ENCODE measurements at places on chromosomes 12 and 14. TPM values are rescaled to one million over a fixed set of nuclear protein-coding genes. Genes with fewer than 3 reads are reported as not detected.

KIF21A gene
- 1.4 TPM for polyA plus RNA-seq

DEGS2 gene
- polyA plus RNA-seq = not detected

EML1 gene
- polyA plus RNA-seq = 37.7 TPM

GPR84 gene
- polyA plus RNA-seq = not detected

MRPL51 gene
- polyA plus RNA-seq = 165 TPM

CDC42BPB gene
- polyA plus RNA-seq = 66.8 TPM

AMN gene
- polyA plus RNA-seq = 0.06 TPM

TAS2R19 gene
- polyA plus RNA-seq = 0.48 TPM

DERA gene
- 44.3 TPM for polyA plus RNA-seq

OSBPL8 gene
- 48.8 TPM for polyA plus RNA-seq

GALNT6 gene
- 31.1 TPM for polyA plus RNA-seq

KRT78 gene
- polyA plus RNA-seq = not detected

LPAR5 gene
- polyA plus RNA-seq = not detected

TSPAN11 gene
- 0.37 TPM for polyA plus RNA-seq

OAS2 gene
- polyA plus RNA-seq = 0.21 TPM

WNT1 gene
- not detected for polyA plus RNA-seq

LRIG3 gene
- 80.1 TPM for polyA plus RNA-seq

ARHGAP9 gene
- polyA plus RNA-seq = 1.2 TPM

- no peak for DNase-seq
Observed at GRCh38 chr14:81455390-81455789, 55.3 kb upstream of the STON2 start.

GRCh38 chr12:99983456-99984258, 1.1 kb downstream of the ANKS1B start:
- DNase-seq = no peak

- no peak for DNase-seq
Observed at GRCh38 chr14:95067526-95067925, 89.8 kb downstream of the DICER1 start.

DNA sequence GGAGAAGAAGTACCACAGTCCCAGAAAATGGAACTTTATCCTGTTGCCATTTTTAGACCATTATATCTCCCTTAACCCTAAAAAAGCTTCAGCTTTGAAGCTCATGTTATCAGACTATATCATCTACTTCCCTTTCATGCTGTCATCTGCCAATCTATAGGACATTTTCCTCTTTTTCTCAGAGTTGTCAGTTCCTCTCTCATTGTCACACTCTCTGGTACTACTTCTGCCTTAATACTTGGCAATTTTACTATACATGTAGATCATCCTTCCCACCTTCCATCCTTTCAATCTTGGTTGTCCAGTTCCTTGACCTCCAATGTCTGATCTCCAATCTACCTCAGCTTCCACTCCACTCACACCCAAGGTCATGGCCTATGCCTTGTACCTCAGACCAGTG, 57.4 kb downstream of the SLC15A5 start:
- no peak for DNase-seq

DNA sequence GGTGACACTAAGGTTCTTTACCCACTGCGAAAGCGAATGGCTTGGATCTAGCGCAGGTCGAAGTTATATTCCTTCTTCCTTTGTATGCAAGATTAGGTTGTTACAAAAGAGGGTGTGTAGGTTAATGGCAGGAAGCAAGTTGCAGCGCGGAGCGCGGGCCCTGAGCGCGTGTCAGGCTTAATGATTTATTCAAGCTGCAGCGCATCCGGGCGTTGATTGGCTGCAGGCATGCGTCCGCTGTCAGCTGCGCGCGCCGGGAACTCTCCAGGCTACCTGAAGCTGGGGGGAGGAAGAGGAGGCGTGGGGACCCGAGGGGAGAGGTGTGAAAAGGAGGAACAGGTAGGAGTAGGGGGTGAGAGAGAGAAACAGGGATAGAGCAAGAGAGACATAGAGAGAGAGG, 7.4 kb downstream of the ASCL1 start:
- no peak for DNase-seq

DNA sequence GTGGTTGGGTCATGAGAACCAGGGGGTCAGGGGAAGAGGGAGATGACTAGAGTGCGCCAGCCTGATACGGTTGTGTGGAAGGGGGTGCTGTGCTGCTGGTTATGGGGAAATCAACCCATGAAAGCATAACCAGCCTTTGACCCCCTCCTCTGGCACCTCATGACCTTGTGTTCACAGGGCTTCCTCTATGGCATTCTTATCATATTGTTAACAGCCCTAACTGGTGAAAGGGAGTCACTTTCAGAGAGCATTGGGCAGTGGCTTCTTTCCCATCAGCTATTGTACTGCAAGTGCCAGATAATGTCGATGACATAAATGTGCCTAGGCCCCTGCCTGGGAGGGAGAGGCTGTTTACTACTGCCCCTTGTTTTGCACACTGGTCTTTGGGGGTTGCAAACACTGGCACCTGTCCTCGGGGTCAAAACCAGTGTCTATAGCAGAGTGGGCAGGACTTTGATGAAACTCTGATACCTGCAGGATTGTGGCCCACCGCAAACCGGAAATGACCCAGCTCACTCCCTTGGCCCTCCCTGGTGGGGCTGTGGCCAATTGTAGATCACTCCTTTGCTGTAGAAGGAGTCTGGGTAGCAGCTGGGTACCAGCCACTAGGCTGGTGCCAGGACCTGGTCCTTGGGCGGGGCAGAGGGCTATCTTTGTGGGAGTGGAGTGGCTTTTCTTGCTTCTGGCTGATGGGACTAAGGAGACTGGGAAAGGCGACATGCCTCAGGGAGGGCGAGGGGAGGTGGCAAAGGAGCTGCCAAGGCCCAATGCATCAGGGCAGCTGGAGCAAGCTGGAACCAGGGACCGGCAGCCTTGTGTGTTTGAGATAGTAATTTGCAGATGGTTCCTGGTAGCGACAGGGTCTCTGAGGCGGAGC, 634 bp upstream of the TMEM63C start:
- DNase-seq = no peak

DNA sequence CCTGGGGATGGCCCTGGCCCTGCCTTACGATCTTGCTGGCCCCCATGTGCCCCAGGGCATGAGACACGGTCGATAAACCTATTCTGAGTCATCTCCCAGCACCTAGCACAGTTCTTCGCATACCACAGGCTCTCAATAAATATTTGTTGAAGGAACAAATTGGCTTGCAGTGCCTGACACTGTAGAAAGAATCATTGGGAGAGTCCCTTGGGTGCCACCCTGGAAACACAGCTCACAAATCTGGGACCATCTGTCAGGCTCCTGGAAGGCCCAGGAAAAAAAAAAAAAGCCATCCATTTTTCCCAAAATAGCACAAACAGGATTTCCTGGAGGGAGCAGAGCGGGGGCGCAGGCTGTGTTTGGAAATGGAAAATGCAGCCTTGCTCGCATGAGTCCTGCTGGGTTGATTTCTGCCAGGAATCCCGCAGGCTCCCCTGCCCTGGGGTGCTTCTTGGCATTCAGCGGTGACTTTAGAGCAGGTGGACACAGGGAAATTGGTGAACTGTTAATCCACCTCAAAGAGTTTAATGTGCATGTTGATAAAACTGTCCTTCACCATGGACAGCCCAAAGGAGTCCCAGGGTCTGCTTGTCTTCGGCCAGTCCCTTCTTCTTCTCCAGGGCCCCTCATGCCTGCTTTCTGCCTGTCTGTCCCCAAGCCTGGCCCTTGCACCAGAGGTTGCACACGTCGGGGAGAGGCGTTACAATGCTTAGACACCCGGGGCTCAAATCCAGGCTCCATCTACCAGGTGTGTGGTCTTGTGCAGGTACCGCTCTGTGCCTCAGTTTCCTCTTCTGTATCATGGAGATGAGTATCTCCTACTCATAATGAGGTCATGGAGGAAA, 106.1 kb upstream of the RFLNA start:
- DNase-seq = no peak

DNA sequence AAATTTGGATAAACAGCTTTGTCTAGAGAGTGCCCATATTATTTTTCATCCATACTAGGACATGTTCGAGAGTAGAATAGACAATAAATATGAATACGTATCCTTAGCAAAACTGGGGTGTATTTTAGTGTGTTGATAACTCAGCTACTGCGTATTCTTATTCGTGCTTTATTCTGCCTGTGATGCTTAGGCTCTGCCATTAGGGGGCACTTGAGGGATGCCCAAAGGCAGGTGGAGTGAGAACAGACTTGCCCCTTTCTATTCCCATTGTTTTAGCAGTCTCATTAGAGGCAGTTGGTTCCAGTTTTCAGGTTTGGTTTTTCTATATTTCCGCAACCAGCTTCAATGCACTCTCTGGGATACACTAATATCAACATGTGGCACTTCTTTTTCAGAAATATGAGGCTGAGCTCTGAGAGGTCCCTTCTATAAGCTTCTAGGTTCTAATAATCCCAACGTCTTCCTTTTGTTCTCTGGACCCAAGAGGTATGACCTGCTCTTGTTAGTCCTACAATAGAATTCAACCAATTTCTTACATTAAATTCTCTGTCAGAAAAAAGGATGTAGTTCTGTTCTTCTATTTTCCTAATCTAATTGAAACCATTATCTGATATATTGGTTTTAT, 985.7 kb upstream of the FBXO33 start:
- DNase-seq = no peak

- DNase-seq = no peak
Observed at GRCh38 chr12:54840244-54840865, 14.0 kb upstream of the MUCL1 start.

- DNase-seq = no peak
Observed at GRCh38 chr14:69913686-69914085, 34.5 kb downstream of the SMOC1 start.

DNA sequence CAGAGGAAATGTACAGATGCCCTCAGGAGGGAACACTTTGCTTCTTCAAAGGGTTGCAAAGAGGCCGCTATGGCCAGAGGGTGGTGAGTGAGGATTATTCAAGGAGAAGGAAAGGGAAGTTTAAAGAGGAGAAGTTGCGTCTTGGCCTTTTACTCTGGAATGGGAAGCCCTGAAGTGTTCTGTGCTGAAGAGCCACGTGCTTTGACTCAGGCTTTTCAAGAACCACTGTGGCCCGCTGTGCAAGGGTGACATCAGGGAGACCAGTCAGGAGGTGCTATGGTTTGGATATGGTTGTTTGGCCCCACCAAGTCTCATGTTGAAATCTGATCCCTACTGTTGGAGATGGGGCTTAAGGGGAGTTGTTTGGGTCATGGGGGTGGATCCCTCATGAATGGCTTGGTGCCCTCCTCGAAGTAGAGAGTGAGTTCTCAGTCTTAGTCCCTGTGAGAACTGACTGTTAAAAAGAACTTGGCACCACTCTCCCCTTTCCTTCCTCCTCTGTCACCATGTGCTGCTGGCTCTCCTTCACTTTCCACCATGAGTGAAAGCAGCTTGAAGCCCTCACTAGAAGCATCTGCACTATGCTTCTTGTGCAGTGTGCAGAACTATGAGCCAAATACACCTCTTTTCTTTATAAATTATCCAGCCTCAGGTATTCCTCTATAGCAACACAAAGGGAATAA, 66.1 kb upstream of the DUSP6 start:
- DNase-seq = no peak

- DNase-seq = no peak
Observed at GRCh38 chr12:109840305-109841074, 7.3 kb upstream of the TRPV4 start.

DNA sequence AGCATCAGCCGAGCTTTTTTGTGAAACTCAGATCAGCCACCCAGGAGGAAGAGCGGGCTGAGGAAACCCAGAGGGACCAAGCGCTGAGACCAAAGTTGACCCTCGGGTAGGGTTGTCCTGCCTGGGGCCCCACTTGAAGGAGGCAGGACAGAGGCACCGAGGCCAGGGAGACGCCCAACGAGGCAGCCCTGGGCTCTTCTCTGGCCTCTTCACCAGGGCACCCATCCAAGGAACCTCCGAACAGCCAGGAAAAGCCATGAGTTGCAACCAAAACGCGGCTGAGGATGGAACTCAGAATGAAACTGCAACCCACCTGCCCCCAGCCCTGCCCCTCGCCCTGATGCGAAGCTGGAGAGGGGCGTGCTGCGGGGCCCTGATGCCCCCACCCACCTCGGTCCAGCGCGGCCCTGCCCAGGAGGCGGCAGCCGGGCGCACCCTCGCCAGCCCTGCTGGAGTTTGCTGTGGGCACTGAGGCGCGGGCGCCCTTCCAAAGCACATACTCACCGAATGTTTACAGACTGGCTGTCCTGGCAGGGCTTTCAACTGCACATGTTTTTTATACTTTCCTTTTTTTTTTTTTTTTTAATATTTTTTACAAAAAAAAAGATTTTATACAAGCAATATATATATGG, 41.9 kb downstream of the JDP2 start:
- DNase-seq = no peak

DNA sequence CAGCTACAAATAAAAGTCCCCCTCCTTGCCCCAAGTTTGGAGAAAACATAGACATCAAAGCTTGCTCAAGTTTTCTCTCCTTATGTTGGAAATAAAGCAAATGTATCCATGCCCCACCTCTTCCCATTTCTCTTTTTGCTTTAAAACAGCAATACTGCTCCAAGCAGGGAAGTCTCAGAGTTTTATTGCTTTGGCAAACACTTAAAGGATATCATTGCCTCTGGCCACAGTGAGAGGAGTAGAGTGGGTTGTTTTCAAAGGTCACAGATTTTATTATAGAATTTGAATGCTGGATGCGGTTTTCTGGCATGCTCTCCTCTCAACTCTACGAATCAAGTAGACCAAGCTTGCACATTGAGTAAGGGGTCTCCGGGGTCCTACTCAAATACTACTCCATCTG, 149.7 kb downstream of the TTC7B start:
- DNase-seq = no peak

DNA sequence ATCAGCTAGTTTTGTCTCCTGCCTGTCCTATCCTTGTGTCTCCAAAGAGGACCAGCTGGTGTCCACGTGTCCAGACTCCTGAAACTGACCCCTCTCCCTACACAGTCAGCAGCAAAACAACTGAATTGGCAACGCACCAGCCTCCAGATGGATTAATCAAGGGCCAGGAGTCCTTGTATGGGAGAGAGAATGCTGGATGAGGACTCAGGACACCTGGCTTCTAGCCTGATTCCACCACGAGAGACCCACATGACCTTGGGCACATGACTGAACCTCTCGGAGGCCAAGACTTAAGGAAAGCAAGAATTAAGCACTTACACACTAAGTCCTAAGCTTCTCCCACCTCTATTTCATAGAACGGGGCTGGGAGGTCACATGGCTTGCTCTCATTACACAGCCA, 60.4 kb upstream of the CMKLR1 start:
- no peak for DNase-seq

GRCh38 chr12:3047961-3048360, 29.2 kb upstream of the TSPAN9 start:
- no peak for DNase-seq

GRCh38 chr12:6183689-6184428, 16.3 kb upstream of the CD9 start:
- no peak for DNase-seq

- no peak for DNase-seq
Observed at GRCh38 chr12:123444092-123445026, 7.9 kb upstream of the RILPL2 start.

DNA sequence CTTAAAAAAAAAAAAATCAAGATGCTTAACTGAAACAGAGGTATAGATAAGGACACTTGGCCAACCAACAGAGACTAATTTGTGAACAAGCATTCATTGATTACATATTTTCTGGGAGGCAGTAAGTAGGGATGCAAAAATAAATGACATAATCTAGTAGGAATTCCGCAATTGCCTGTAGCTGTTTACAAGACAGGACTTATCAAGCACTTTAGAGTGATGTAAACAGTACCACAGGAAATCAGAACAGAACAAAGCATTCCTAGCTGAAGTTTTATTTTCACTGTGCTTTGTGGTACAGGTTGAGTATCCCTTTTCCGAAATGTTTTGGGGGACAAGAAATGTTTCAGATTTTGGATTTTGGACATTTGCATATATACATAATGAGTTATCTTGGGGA, 68.2 kb upstream of the FGD4 start:
- peak; percentile 26 for DNase-seq

- DNase-seq = no peak
Observed at GRCh38 chr12:58656254-58657009, 263.9 kb downstream of the LRIG3 start.

Data from AG04450 (cell line).